ENCODE measurements at places on chromosomes 16 and 17.
A peak's percentile ranks its signal among the peaks of the same experiment; 100 is the strongest.

- no peak for DNase-seq
Measured at GRCh38 chr17:81270279-81270678, 24.8 kb downstream of the SLC38A10 start.

GRCh38 chr16:51697454-51697853, 546.4 kb upstream of the SALL1 start:
- no peak for DNase-seq

GRCh38 chr17:79620207-79621038, 9.6 kb upstream of the RBFOX3 start:
- DNase-seq, result no peak

DNA sequence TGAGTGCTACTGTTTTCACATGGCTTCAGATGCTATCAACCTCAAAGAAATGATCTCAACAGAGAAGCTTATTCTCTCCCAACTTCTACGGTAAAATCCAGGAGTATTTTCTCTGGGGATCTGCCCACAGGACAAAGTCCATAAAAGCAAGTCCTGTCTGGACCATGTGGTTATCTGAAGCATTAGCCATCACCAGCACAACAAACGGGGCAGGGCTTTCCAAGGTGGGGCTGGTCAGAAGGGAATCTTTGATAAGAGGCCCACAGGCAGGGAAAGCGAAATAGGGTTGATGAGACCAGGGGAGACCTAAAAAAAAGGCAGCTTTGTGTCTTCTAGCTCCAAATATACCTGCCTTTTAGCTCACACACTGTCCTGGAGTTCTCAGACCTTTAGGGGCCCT, 38.7 kb upstream of the CACNG3 start:
- DNase-seq, result no peak

DNA sequence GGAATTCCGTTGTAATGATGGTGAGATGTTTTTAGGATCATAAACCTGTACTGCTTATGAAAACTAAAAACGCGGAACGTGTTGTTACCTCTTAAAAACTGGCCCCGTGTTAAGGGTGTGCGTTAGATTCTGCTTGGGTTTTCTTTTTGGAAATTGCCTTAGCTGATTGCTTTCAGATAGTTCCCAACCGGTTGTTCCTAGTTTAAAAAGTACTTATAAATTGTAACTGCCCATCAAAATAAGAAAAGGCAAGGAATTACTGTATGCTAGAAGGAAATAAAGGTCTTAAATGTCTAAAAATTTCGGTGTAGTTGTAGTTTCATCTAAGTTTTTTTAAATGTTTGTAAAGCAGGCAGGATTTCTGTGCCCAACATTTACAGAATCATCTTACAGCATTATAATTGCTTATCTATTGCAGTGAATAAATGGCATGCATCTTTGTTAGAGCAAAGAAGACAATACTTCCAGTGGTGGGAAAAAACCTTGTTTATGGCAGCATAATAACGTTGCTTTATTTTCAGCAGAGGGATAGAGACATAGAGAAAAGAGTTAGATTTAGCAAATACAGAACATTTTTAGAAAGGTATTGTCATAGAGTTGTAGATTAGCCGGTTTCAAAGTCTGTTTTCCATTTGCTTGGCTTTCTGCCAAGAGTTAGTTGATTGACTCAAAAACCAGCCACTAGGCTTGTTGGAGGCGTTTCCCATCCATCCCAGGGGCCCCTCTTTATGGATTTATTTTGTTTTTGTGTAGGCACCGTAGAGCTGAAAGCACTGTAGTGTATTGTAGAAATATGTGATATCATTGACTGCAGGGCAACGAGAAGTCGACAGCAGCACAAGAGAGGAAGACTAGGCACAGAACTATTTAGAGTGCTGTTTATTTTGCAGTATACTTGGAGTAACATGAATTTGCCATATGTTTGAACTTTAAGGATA, 1.7 kb downstream of the PPM1D start:
- peak; percentile 50 for DNase-seq

DNA sequence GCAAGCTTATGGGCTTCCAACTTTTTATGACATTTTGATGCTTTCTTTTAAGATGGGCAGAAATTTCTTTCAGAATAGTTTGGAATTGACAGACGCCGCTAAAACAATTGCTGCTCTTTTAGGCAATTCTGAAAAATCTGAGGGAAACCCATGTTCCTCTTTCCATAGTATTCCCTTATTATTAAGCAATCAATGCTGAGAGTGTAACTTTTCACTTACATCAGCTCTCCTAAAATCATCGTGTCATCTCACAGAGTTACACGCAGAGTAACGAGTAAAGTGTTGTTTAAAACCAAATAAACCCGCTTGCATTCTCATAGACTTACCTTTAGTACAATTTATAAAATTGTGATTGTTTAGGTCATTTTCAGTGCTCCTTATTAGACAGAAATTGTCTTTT, 150.6 kb downstream of the MAF start:
- DNase-seq, result no peak

DNA sequence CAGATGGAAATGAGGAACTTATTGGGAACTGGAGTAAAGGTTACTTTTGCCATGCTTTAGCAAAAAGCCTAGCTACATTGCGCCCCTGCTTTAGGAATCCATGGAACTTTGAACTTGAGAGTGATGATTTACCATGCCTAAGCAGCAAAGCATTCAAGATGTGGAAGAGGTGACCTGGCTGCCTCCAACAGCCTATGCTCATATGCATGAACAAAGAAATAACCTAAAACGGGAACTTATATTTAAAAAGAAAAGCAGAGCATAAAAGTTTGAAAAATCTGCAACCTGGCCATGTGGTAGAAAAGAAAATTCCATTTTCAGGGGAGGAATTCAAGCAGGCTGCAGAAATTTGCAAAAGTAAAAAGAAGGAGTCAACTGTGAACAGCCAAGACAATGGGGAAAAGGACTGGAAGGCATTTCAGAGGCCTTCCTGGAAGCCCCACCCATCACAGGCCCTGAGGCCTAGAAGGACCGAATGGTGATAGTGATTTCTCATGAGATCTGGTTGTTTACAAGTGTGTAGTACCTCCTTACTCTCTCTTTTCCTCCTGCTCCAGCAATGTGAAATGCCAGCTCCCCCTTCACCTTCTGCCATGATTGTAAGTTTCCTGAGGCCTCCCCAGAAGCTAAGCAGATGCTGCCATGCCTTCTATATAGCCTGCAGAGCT, 48.7 kb downstream of the MRPS23 start:
- DNase-seq, result no peak

DNA sequence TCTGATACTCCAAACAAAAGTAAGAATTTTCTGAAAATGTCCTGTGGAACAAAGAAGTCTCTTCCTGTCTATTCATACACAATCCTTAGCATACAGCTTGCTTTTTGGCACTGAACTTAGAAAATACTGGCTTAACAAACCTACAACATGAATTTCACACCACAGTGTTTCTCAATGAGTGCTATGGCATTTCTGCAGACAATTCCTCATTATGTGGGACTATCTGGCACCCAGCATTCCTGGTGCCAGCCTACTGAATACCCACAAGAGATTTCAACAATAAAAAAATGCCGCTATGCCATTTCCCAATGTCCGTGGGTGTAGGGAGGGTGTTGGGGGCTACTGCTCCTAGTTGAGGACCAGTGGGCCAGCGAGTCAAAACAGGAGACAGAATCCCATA, 62.1 kb downstream of the ZNF652 start:
- DNase-seq, result no peak

DNA sequence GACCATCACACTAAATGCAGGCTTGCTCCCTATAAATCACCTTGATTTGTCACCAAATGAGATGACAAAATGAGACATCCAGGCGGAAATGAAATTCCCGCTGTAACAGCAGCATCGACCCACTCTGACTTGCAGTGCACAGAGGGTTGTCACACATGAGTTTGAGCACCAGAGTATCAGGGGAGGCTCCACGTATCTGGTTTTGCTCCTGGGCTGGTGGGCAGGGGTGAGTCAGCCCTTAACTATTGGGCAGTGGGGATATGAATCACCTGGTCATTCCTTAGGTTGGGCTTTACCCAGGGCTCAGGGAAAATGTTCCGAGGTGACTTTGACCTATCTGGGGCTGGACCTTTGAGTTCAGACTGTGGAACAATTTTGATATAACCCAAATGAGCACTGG, 245.2 kb upstream of the CCL2 start:
- no peak for DNase-seq

DNA sequence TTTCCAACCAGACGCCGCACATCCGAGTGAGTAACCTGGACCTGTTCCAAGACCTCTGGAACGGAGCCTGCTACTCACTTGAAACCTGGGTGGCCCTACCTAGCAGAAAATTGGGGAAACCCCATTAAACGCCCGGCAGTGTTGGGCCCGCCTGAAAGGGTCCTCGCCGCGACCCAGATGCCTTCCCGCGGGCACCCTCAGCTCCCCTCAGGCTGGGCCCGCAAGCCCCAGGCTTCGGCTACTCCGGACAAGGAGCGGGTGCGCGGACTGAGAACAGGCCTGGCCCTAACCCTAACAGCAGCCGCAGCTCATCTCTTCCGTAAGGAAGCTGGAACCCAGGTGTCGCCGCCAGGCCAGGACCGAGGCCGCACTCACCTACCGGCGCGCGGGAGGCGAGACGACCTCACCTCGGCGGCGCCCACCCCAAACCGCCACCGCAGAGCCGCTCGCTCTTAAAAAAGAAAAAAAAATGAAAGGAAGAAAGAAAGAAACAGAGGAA, 344 bp downstream of the PSME3IP1 start:
- DNase-seq, result peak; percentile 40

GRCh38 chr17:74089869-74090464, 113.5 kb upstream of the RPL38 start:
- peak; percentile 44 for DNase-seq

All from stimulated activated CD4-positive, alpha-beta T cell treated with anti-CD3 and anti-CD28 coated beads, Interleukin-2, amount 100 ng/mL, for 24 hours (primary cell).